ENCODE measurements at places on chromosomes 3 and 15.

DNA sequence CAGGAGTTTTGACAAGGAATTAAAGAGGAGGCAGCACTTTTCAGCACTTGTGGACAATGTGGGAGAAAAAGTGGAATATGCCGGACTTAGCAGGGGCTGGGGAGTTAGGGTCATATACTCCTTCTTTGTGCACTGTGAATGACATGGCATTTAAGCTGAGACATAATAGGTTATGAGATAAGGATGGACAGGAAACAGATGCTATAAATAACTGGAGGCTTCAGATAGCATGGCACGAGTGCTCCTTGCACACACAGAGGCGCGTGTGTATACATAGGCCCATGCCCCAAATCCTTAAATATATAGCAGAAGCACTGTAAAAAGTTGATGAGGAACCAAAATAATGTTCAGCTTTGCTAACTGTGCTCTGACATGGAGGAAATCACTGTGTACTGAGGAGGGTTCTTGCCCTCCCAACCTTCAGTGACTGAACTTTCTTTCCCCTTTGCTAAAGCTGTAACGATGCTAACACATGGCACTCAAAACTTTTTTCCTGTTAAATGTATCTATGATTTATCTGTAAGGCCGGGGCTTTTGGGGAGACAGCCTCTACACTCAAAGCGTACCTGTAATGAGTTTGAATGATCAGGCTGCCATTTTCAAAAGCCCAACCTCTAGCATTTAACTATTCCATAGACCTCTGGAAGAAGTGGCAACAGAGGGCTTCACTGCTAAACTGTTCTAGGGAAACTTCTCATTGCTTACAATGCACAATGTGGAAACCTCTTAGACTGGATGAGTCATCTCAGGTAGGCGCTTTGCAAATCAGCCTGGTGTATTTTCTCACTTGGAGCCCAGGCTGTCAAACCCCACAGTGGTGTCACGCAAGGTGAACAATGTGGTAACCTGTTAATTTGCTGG, 784.6 kb downstream of the NR2F2 start:
- DNase-seq, result no peak
- H3K4me3 ChIP-seq, result no peak overlapping the region
- H3K27me3 ChIP-seq, result no peaks in the 10 kb centered on the region
- H3K36me3 ChIP-seq, result peaks cover 15% of the 10 kb centered on the region

GRCh38 chr3:69997631-69998307, 1.8 kb upstream of the SAMMSON start:
- H3K27me3 ChIP-seq, result no peaks in the 10 kb centered on the region
- peak overlapping the region; percentile 64 for H3K27ac ChIP-seq
- H3K4me3 ChIP-seq, result no peak overlapping the region
- no peak for DNase-seq

DNA sequence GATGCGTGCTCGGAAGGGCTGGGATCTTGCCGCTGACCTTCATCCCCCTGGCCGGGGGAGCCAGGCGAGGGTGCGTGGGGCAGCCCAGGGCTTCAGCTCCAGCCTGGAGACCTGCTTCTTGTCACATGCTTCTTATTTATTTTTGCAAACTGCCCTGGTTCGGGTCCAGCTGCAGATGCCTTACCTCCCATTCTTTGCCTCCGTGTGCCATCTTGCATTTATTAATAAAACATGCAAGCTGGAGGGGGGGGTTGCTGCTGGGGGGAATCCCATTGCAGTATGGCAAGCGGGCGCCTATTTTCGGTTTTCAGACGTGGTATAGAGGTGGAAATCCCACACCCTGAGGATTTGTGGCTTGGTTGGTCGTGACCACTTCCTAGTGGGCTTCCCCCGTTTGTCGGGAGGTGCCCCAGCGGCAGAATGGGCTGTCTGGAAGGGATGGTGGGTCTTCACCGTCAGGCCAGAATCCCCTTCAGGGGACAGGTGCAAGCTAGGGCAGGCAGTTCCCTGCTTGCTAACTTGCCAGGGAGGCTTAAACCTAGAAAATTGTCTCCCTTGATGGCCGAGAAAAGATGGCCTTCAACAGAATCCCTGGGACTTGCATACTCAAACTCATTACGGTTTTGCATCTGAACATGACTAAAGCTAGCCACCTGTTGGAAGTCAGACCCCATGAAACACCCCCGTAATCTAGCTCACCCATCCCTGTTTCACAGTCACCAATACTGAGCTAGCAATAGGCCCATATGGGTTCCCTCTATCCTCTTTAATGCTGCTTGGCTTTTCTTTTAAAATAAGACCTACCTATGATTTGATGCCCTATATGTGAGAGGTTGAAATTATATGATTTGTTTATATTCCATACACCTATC, 569 bp downstream of the TMEM266 start:
- no peak overlapping the region for H3K27ac ChIP-seq
- peaks cover 23% of the 10 kb centered on the region for H3K4me1 ChIP-seq

DNA sequence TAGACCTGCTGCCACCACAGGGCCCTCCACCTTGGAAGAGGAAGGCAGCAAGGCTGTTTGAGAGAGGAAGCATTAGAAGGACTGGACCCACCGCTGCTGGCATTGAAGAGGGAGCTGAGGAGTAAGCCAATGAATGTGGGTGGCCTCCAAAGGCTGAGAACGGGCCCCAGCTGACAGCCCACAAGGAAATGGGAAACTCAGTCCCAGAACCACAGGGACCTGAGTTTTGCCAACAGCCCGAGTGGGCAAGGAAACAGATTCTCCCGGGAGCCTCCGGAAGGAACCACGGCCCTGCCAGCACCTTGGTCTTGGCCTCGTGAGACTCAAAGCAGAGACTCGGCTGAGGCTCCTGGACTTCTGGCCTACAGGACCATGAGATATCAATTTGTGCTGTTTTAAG, 95.4 kb upstream of the SNRPA1 start:
- H3K4me1 ChIP-seq, result no peaks in the 10 kb centered on the region
- H3K36me3 ChIP-seq, result no peaks in the 10 kb centered on the region
- no peak for DNase-seq

GRCh38 chr3:16236856-16237393, 27.8 kb downstream of the DPH3 start:
- H3K4me3 ChIP-seq, result no peak overlapping the region
- no peaks in the 10 kb centered on the region for H3K36me3 ChIP-seq
- H3K27me3 ChIP-seq, result peaks cover 3% of the 10 kb centered on the region
- H3K27ac ChIP-seq, result no peak overlapping the region
- H3K4me1 ChIP-seq, result no peaks in the 10 kb centered on the region

- H3K4me3 ChIP-seq, result no peak overlapping the region
- H3K27ac ChIP-seq, result peak overlapping the region; percentile 7
- H3K27me3 ChIP-seq, result no peaks in the 10 kb centered on the region
- no peaks in the 10 kb centered on the region for H3K36me3 ChIP-seq
- peak; percentile 8 for DNase-seq
- H3K4me1 ChIP-seq, result peaks cover 7% of the 10 kb centered on the region
Observed at GRCh38 chr3:140128631-140129030, 193.6 kb downstream of the CLSTN2 start.

DNA sequence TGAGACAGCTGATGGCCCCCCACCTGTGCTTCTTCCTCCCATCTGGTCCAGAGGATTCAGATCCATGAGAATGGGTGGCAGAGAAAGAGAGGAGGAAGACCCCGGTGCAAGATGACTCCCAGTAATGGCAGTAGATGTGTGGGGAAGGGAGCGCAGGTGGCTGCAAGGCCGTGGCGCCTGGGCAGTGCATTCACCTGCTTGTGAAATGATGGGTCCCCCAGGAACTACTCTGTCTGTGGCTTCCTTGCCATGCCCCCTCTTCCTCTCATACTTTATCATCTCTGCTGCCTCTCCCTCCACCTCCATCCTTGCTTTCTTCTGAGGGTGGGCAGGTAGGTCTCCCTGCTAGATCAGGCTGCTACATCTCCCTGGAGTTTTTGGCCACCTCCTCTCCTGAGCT, 23.3 kb downstream of the ZNF710 start:
- no peak overlapping the region for H3K4me3 ChIP-seq
- peak overlapping the region; percentile 28 for H3K27ac ChIP-seq
- H3K36me3 ChIP-seq, result peaks cover 6% of the 10 kb centered on the region
- peaks cover 27% of the 10 kb centered on the region for H3K4me1 ChIP-seq
- DNase-seq, result no peak
- H3K27me3 ChIP-seq, result no peaks in the 10 kb centered on the region

DNA sequence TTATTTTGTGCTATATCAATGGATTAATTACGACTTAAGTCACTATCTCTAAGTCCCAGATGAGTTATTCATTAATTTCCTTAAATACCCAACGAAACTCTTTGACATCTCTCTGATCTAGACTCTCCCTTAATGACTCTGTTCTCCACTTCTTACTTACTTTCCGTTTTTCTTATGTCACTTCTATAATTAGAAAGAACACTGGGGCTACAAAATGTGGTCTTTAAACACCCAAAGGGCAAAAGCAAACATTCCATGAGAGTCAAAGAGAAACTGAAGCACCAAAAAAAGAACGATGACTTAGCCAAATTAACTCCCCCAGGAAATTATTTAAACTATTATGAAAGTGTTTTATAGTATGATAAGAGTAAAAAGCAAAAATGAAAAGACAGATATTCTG, 166.4 kb upstream of the UBE2E2 start:
- DNase-seq, result no peak
- no peaks in the 10 kb centered on the region for H3K36me3 ChIP-seq
- peaks cover 4% of the 10 kb centered on the region for H3K4me1 ChIP-seq

DNA sequence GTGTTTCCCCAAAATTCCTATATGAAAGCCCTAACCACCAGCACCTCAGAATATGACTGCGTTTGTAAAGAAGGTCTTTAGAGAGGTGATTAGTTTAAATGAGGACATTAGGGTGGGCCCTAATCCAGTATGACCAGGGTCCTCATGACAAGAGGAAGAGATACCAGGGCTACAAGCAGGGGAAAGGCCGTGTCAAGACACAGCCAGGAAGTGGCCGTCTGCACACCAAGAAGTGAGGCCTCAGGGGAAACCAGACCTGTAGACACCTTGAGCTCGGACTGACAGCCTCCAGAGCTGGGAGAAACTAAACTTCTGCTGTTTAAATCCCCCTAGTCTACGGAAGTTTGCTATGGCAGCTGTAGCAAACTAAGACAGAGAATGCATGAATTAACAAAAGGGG, 14.2 kb downstream of the KIF7 start:
- H3K4me3 ChIP-seq, result no peak overlapping the region
- DNase-seq, result no peak
- H3K4me1 ChIP-seq, result no peaks in the 10 kb centered on the region
- H3K27me3 ChIP-seq, result no peaks in the 10 kb centered on the region
- peaks cover 18% of the 10 kb centered on the region for H3K36me3 ChIP-seq
- H3K27ac ChIP-seq, result peak overlapping the region; percentile 19

DNA sequence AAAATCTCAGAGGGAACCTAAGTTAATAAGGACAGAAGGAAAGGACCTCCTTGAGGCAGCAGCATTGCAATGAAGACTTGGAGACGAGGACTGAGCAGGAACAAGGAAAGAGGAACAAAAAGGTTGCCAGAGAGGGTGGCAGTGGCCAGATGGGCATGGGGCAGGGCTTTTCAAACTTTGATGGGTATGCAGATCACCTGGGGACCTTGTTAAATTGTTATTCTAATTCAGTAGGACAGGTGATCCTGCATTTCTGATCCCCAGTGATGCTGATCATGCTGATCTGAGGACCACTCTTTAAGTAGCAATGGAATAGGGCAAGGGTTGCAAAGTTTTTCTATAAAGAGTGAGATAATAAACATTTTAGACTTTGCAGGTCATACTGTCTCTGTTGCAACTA, 11.1 kb downstream of the COL6A6 start:
- no peaks in the 10 kb centered on the region for H3K4me1 ChIP-seq
- no peaks in the 10 kb centered on the region for H3K36me3 ChIP-seq
- no peak overlapping the region for H3K4me3 ChIP-seq
- H3K27me3 ChIP-seq, result peaks cover 35% of the 10 kb centered on the region

DNA sequence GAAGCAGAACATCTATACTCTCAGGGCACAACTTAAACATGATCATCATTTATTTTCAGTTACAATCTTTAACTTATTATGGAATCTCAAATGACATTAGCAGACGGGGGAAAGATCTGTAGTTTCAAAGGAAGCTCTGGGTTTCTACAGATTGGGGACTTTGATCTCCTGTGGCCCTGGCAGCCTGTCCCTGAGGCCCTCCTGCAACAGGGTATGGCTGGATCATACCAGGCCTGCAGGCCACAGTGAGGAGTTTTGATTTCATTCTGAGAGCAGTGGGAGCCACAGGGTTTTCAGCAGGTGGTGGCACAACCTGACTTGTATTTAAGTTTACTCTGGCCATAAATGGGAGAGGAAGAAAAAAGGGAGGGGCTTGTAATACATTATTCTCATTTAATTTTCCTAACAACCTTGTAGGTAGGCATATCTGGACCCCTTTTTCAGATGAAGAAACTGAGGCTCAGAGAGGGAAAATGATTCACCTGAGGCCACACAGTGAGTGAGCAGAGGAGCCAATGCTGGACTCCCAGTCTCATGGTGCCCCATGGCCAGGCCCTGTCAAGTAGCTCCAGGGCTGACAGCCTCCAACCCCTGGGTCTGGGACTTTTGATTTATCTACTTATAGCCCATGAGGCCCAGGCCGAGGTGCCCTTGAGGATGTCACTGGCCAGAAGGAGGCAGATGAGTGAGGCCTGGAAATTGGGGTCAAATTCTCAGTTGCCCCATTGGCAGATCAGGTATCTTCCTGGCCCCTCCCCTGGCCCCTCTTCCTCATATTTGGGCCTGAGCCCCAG, 71.0 kb downstream of the ATP2B2 start:
- no peak overlapping the region for H3K27ac ChIP-seq
- H3K4me3 ChIP-seq, result no peak overlapping the region
- H3K36me3 ChIP-seq, result no peaks in the 10 kb centered on the region
- DNase-seq, result no peak
- H3K4me1 ChIP-seq, result no peaks in the 10 kb centered on the region

GRCh38 chr3:169179722-169180121, 483.8 kb downstream of the MECOM start:
- no peak overlapping the region for H3K4me3 ChIP-seq
- H3K4me1 ChIP-seq, result peaks cover 6% of the 10 kb centered on the region
- peaks cover 3% of the 10 kb centered on the region for H3K27me3 ChIP-seq

- H3K4me3 ChIP-seq, result no peak overlapping the region
- H3K36me3 ChIP-seq, result no peaks in the 10 kb centered on the region
- DNase-seq, result no peak
- H3K4me1 ChIP-seq, result peaks cover 3% of the 10 kb centered on the region
- no peak overlapping the region for H3K27ac ChIP-seq
Observed at GRCh38 chr15:35756623-35757022, 210.7 kb upstream of the DPH6 start.

GRCh38 chr15:90053685-90054466, 48.4 kb downstream of the IDH2 start:
- H3K4me1 ChIP-seq, result peaks cover 59% of the 10 kb centered on the region
- no peaks in the 10 kb centered on the region for H3K27me3 ChIP-seq
- peak overlapping the region; percentile 89 for H3K27ac ChIP-seq
- no peaks in the 10 kb centered on the region for H3K36me3 ChIP-seq
- H3K4me3 ChIP-seq, result peak overlapping the region; percentile 27

DNA sequence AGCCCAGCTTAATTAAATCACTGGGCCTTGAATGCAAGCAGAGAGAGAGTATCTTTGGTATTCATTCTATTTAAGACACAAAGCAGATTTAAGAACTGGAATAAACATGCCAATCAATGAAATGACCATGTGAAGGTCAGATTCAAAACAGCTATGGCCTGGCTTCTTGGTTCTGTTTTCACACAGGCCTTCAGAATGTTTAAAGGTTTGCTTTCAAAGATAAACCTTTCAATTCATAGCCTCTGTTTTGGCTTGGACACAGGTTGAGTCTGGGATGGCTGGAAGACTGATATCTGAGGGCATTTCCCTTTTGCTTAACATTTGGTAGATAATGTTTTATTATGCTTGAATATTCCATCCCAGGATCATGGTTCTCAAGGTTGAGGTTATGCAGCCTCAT, 244.4 kb upstream of the KBTBD8 start:
- no peaks in the 10 kb centered on the region for H3K27me3 ChIP-seq
- H3K4me3 ChIP-seq, result no peak overlapping the region
- H3K27ac ChIP-seq, result no peak overlapping the region
- DNase-seq, result no peak
- H3K36me3 ChIP-seq, result no peaks in the 10 kb centered on the region

- peak within 1 kb of the TSS; percentile 99 for H3K4me3 ChIP-seq
- H3K36me3 ChIP-seq, result no peaks in the 10 kb centered on the region
- peaks cover 22% of the 10 kb centered on the region for H3K4me1 ChIP-seq
Observed at GRCh38 chr15:52528564-52529340, at the start of gene MYO5A. MYO5A (minus strand) TSS chr15:52528880; CDS start chr15:52528806, 74 bp downstream.
